ENCODE measurements at places on chromosomes 7 and 10. TPM values are rescaled to one million over a fixed set of nuclear protein-coding genes. Genes with fewer than 3 reads are reported as not detected.

PHKG1 gene
- total RNA-seq = 0.59 TPM

DNA sequence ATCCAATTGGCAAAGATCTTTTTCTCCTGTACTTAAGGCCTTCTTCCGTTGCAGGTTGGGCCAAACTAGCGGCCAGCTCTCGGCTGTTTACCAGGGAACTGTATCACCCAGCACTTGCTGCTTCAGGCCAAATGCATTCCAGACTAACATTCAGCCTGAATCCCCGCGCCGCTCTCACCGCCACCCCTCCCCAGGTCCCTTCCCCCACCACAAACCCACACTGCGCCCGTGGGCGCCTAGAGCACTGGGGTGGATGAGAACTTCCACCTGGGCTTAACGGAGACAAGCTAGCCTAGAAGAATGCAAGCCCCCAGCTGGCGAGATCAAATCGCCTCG lies 676 bp downstream of the TCAF1 start:
- DNase-seq = no peak

DNA sequence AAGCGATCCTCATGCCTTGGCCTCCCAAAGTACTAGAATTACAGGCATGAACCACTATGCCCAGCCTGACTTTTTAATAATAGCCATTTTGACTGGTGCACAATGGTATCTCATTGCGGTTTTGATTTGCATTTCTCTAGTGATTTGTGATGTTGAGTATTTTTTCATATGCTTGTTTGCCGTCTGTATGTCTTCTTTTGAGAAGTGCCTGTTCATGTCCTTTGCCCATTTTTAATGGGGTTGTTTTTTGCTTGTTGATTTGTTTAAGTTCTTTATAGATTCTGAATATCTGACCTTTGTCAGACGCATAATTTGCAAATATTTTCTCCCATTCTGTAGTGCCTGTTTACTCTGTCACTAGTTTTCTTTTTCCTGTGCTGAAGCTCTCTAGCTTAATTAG lies 219.2 kb upstream of the CTBP2 start:
- no peak for DNase-seq

GRCh38 chr10:7477538-7478334 lies 66.9 kb upstream of the SFMBT2 start:
- DNase-seq = no peak

PON3 gene
- total RNA-seq = not detected

- peak; percentile 73 for DNase-seq
Measured at GRCh38 chr10:86652361-86653202, 1.8 kb upstream of the OPN4 start.

- no peak for DNase-seq
Measured at GRCh38 chr10:76399226-76399625, 967.8 kb downstream of the LRMDA start.

DNA sequence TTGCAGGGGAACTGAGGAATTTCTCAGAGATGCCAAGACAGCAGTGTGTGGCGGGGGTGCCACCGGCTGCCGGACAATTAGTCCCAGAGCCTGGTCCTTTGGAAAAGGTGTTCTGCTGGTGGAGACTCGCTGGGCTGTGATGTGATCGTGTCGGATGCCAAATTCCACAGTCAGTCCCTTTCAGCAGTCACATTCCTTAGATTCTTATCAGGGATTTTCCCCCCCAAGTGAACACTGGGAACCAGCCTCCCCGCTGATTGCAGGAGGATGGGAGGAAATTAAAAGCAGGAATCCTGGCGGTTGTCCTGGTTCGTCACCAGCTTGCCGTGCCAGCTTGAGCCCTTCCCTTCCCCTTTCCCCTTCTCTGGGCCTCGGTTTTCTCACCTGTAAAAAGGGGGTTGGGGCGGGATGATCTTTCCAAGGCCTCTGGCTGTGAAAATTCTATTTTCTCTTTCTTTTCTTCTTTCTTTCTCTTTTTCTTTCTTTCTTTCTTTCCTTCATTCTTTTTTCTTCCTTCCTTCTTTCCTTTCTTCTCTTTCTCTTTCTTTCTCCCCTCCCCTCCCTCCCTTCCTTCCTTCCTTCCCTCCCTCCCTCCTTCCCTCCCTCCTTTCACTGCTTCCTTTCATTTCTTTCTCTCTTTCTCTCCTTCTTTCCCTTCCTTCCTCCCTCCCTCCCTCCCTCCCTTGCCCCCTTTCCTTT lies 39.6 kb downstream of the COL26A1 start:
- peak; percentile 78 for DNase-seq

TMEM176B gene
- 0.80 TPM for total RNA-seq

DNA sequence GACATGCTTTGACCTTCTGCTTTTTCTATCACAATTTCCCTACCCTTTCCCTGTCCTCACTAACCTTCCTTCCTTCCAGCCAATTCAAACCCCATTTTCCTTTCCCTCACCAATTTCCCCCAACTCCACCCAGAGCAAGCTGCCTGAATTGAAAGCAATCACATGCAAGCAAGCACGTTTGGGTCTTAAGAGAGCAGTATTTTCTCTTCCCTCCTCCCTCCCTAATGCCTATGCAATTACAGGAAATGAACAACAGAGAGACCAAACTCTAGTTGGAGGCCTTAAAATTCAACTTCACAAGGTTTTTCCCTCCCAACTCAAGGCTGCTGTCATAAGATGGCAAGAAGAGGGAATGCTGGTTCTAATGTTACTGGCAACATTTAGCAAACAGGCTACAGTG lies 117.2 kb downstream of the MYOF start:
- DNase-seq = no peak

- DNase-seq = peak; percentile 17
Measured at GRCh38 chr7:27375958-27376357, 133.4 kb downstream of the EVX1 start.

RNLS gene
- 4.9 TPM for total RNA-seq

DNA sequence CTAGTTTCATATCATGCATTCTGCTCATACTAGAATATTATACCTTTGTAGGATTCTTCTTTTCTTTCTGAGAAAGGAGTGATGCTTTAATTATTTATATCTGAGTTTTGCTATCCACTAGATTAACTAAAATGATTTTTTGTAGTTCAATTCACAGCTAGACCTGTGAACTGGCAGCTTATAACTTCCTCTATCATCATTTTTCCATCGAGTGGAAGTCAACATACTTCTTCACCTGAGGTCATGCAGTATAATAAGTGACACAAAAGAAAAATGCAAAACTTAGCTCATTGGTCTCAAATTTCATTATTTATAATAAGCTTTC lies 8.0 kb downstream of the LRRN3 start:
- no peak for DNase-seq

DNA sequence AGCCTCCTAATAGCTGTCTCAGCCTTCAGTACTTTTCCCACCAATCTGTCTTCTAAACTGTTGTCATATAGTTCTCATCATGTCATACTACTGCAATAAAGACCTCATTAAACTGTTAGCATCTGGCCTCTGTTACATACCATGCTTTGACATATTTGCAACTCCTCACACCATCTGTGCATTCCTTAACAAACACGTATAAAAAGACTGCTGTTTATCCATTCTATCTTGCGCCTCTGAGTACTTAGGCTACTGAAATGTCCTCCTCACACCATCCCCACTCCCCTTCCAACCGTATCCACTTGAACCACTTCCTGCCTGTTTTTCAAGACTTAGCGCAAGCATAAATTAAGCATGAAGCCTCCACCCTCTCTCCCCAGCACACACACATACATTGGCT lies 41.6 kb downstream of the SLC16A9 start:
- DNase-seq = no peak

GRCh38 chr7:40622941-40623501 lies 488.2 kb downstream of the SUGCT start:
- DNase-seq = no peak

LEP gene
- total RNA-seq = not detected

DNA sequence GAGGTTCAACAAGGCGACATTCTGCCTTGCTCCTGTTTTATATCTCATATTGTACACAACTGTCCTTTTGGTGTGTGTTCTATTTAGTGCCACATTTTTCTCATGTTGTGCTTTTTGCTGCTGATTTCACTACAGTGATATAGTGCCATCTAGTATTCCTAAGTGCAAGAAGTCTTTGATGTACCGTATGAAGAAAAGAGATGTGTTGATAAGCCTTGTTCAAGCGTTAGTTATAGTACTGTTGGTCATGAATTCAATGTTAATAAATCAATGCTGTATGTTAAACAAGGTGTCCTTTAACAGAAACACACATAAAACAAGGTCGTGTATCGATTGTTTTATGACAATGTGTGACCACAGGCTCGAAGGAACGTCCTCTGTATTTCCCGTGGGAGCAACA lies 939.4 kb downstream of the GATA3 start:
- DNase-seq = no peak

GRCh38 chr7:108623220-108623619 lies 53.5 kb downstream of the DNAJB9 start:
- DNase-seq = no peak

COL13A1 gene
- 16.6 TPM for total RNA-seq

C7orf33 gene
- not detected for total RNA-seq

DNA sequence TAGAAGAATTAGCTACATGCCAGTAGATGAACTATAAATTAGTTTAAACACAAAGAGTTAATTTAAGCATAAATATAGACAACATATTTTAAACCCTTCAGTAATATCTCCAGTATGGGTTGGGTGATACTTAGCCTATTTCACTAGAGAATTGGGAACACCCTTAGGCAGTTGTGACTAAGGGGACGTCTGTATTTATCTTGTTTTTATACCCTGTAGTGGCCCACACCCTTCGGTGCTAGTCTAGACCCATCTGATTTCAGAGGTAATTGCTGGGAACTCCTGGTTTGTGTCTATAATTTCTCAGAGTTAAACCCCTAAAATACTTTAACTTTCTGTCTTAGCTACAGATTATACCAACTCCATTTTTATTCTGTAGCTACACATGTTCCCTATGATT lies 11.5 kb upstream of the STEAP4 start:
- DNase-seq = no peak

DNA sequence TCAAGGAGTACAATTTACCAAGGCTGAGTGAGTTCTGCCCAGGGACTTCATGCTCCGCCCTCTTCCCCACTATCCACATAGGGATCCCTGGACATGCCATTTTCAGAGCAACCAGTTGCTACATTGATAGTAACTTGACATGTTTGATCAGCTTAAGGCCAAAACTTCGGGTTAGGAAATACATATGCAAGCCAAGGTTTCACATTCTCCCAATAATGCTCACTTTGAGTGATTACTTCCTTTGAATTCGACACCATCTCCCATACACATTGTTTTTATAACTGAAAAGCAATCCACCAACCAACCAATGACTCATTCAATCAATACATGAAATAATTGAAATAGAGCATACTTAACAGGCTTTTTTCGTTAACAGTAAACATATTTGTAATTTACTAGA lies 137.9 kb downstream of the GLI3 start:
- DNase-seq = no peak

MSRB2 gene
- total RNA-seq = 19.2 TPM

DNA sequence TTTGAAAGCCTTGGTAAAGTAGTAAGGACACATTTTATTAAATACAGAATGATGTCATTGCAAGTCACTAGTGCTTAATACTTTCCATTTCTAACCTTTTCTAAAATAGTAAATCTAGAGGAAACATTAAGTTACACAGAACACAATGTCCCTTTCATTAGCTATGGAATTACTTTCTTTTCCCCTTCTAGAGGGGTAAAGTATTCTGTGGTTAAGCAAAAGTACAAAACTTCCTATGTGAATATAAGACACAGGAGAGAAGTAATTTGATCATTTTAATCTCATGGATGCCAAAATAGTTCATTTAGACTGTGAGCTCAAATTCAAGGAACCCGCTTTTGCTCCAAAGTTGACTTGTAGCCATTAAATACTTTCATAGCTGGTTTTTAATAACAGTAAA lies 49.8 kb downstream of the SEMA3E start:
- no peak for DNase-seq

All from H7 (cell line).